ENCODE measurements at places on chromosomes 16 and 17. TPM values are rescaled to one million over a fixed set of nuclear protein-coding genes. Genes with fewer than 3 reads are reported as not detected.
A peak's percentile ranks its signal among the peaks of the same experiment; 100 is the strongest.

DNA sequence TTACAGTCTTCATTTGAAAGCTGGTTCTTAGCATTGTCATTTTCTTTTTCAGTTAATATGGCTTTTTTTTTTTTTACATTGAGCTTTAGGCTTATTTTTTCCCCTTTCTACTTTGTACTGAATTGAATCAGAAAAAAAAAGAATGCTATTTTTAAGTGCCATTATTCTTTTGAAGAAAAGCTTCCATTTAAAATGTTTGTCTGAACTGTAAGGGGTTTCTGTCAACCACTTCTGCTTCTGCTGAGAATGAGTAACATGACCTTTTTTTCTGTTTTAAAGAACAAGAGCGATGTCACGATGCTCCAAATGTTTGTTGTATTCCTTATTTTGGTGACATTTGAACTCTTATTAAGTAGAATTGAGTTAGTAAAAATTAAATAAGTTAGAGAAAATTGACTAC lies 50.0 kb downstream of the MRTFB start:
- no peaks in the 10 kb centered on the region for H3K4me1 ChIP-seq
- no peak overlapping the region for H3K27ac ChIP-seq
- no peaks in the 10 kb centered on the region for H3K27me3 ChIP-seq
- DNase-seq = no peak

GRCh38 chr16:87942680-87943079 lies 6.4 kb upstream of the CA5A start:
- no peak overlapping the region for H3K27ac ChIP-seq
- no peak overlapping the region for H3K4me3 ChIP-seq
- no peak for DNase-seq
- no peaks in the 10 kb centered on the region for H3K27me3 ChIP-seq
- H3K36me3 ChIP-seq = no peaks in the 10 kb centered on the region

- no peak for DNase-seq
- H3K36me3 ChIP-seq = peaks cover 4% of the 10 kb centered on the region
- H3K27me3 ChIP-seq = no peaks in the 10 kb centered on the region
- H3K4me1 ChIP-seq = no peaks in the 10 kb centered on the region
Observed at GRCh38 chr17:14019186-14019956, 49.9 kb upstream of the COX10 start.

- no peak overlapping the region for H3K27ac ChIP-seq
- no peak for DNase-seq
- H3K4me1 ChIP-seq = no peaks in the 10 kb centered on the region
- no peak overlapping the region for H3K4me3 ChIP-seq
- no peaks in the 10 kb centered on the region for H3K27me3 ChIP-seq
Observed at GRCh38 chr16:88673716-88674379, 11.0 kb upstream of the MVD start.

DNA sequence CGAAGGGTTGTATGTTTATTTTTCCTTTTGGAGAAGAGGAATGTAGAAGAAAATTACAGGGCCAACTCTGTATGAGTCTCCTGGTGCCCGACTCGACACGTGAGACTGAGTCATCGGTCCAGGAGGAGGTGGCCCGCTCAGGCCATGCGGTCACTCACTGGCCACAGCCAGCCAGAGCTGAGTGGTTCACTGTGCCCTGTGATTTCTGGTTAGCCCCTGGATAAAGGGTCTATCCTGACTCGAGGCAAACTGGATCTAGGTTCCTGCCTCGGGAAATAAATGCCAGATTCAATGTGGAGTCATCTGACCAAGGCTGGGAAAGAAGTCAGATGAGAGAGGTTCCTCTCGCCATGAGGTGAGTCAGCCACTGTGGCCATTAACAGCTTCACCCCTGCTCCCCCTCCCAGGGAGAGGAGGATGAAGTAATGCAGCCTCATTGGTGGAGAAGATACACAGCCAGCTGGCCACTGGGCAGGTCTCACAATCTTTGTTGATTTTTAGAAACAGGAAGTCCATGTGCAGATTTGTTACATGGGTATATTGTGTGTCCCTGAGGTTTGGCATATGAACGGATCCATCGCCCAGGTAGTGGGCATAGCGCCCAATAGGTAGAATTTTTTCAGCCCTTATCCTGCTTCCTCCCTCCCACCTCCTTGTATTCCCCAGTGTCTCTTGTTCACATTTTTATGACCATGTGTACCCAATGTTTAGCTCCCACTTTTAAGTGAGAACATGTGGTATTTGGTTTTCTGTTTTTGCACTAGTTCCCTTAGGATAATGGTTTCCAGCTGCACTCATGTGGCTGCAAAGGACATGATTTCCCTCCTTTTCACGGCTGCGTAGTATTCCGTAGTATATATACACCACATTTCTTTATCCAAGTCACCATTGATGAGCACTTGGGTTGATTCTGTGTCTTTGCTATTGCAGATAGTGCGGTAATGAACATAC lies 21.7 kb upstream of the USP36 start:
- no peaks in the 10 kb centered on the region for H3K4me1 ChIP-seq
- H3K36me3 ChIP-seq = peaks cover 6% of the 10 kb centered on the region
- H3K27me3 ChIP-seq = no peaks in the 10 kb centered on the region
- H3K27ac ChIP-seq = no peak overlapping the region
- H3K4me3 ChIP-seq = no peak overlapping the region
- DNase-seq = no peak

DNA sequence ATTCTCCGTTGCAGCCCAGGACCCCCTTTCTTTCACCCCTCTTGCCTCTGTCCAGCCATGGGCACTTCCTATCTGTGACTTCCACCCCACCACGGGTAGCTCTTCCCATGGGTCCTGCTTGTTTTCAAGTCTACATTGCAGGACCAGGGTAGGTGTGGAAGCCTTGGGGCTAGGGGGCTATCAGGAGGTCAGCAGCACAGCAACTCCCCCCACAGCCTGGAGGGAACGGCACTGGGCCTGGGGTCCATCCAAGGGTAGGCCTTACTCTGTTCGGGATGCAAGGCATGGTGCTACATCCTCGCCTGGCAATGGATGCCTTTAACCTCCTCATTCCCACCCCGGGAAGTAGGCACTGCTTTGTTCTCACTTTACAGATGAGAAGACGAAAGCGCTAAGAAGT lies 109.3 kb downstream of the IRX5 start:
- no peaks in the 10 kb centered on the region for H3K36me3 ChIP-seq
- no peak overlapping the region for H3K4me3 ChIP-seq

DNA sequence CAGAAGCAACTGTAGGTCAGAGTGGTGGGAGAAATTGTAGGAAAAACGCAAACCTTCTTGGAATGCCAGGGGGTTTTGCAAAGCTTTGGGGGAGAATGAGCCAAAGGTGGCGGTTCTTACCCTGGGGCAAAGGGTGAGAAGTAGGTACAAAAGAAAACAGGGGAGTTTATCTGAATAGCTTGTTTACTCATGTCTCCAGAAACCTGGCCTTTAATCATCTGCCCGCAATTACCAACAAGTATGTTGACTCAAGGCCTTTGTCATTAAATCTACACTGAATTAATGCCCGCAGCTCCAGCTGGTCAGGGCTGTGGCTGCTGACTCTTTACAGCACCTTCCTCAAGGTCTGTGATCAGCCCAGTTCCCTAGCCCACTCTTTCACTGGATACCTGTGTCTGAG lies 320.1 kb downstream of the CBLN1 start:
- no peaks in the 10 kb centered on the region for H3K27me3 ChIP-seq
- no peak overlapping the region for H3K4me3 ChIP-seq
- H3K36me3 ChIP-seq = peaks cover 2% of the 10 kb centered on the region
- no peak overlapping the region for H3K27ac ChIP-seq
- no peaks in the 10 kb centered on the region for H3K4me1 ChIP-seq

DNA sequence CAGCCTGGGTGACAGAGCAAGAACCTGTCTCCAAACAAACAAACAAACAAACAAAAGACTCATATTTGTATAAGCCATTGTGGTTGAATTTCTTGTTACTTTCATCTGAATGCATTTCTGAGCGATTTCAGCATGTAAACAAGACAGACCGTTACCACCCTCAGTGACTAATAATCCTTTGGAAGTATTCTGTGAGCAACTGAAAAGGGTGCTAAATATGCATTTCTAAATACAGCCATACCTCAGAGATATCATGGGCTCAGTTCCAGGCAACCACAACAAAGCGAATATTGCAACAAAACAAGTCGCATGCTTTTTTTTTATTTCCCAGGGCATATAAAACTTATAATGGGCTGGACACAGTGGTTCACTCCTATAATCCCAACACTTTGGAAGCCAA lies 109.0 kb downstream of the USP31 start:
- DNase-seq = no peak
- H3K27me3 ChIP-seq = no peaks in the 10 kb centered on the region
- H3K27ac ChIP-seq = no peak overlapping the region

- H3K4me3 ChIP-seq = no peak overlapping the region
- no peak for DNase-seq
- no peaks in the 10 kb centered on the region for H3K36me3 ChIP-seq
Observed at GRCh38 chr16:82016964-82017363, 5.7 kb upstream of the SDR42E1 start.

- no peaks in the 10 kb centered on the region for H3K36me3 ChIP-seq
- no peak overlapping the region for H3K4me3 ChIP-seq
- H3K27me3 ChIP-seq = no peaks in the 10 kb centered on the region
- H3K4me1 ChIP-seq = no peaks in the 10 kb centered on the region
- peak; percentile 78 for DNase-seq
Observed at GRCh38 chr16:83701494-83701893, 106.3 kb upstream of the HSBP1 start.

- no peak for DNase-seq
- H3K27me3 ChIP-seq = no peaks in the 10 kb centered on the region
- peaks cover 1% of the 10 kb centered on the region for H3K36me3 ChIP-seq
- H3K27ac ChIP-seq = no peak overlapping the region
- H3K4me1 ChIP-seq = no peaks in the 10 kb centered on the region
Observed at GRCh38 chr16:75385507-75386152, 47.7 kb downstream of the CFDP1 start.

- DNase-seq = peak; percentile 33
- no peaks in the 10 kb centered on the region for H3K27me3 ChIP-seq
- H3K27ac ChIP-seq = no peak overlapping the region
- no peak overlapping the region for H3K4me3 ChIP-seq
Observed at GRCh38 chr17:78240012-78240655, 8.7 kb downstream of the TMEM235 start.

DNA sequence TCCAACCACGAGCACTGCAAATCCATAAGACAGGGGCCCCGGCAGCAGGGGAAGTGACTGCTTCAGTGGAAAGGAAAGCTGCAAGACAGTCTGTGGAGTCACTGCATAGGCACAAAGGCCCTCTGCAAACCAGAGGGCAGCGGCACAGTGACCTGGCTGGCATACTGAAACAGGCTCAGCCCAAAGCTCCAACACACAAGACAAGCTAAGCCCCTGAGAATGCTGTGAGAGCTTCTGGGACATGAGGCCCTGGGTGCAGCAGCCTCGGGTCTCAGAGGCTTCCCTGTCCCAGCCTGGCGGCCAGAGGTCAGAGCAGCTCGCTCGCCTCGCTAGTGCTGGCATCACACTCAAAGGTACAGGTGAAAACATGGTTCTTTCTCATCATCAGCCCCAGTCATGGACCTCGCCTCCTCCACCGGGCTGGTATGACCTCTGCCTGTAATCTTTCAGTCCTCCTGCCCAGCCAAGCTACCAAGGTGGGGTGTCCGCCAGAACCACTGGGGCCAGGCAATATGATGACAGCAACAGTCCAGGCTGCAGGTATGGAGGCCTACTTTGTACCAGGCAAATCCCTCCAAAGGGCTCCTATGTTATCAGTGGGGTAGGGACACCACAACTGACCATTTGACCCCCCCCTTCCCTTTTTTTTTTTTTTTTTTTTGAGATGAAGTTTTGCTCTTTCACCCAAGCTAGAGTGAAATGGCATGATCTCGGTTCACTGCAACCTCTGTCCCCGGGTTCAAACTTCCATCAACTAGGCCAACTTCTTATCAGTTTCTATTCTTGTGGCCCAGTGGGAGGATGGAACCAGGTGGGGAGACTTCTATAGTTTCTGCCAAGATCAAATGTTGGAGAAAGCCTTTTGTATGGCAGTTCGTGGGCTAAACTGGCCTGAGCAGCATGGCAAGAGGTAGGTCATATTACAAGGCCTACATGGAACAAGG lies 19.2 kb downstream of the ST3GAL2 start:
- H3K27me3 ChIP-seq = no peaks in the 10 kb centered on the region
- H3K4me1 ChIP-seq = peaks cover 21% of the 10 kb centered on the region
- no peak for DNase-seq

DNA sequence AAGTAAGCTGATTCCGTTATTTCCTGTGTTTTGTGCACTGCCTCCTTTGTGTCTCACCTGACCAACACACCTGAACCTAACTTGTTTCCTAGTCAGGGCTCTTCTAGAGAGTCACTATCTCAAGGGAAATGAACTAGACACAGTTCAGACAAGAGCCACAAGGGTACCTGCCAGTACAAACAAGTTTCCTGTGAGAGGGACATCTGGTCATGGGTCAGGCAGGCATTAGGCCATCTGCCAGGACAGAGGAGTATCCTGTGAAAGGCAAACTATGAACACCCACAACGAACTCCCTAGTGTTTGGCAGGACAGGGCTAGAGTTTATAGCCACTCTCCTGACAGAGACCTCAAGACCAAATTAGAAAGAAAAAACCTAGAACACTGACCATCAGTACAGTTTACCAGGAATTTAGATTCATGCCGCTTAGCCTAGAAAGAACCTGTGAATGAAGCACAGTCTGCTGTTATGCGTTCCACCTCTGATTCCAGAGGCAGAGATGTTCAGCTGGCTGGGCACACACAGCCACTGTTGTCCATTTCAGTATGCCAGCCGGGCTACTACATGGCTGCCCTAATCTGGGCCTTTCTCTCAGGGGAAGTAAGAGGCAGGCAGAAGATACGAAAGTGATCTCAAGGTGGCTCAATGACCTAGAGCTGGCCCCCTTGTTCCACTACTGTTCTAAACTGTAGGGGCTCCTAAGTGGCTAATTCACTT lies 20.7 kb upstream of the GLG1 start:
- H3K4me1 ChIP-seq = no peaks in the 10 kb centered on the region
- H3K27me3 ChIP-seq = no peaks in the 10 kb centered on the region
- peaks cover 99% of the 10 kb centered on the region for H3K36me3 ChIP-seq

DNA sequence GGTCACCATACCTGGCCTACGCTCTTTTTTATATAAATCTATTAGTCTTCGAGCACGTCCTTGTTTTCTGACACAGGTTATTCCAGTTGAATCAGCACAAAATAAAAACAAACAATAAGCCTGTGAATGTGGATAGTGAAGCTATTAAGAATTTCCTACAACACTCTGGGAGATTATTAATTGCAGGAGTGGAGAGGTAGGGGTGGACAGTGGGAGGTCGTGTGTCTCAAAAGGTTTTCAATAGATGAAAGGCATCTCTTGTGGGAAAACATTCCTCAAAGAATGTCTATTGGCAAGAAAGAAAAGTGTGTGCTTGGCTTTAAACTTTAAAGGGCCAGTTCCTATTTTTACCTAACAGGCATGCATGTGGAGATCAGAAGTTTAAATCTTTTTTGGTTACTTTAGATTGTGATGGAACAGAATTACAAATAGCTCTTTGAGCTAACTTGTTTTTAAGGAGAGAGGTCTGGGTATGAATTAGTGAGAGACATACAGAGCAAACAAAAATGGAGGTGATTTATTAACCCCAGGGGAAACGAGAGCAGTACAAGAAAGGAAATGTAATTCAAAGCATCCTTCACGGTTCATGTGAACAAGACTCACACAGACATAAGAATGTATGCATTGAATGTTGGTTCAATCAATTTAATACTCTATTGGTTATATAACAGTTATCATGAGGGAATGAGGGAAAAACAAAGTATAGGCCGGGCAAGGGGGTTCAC lies 9.0 kb downstream of the SMYD4 start:
- H3K4me1 ChIP-seq = no peaks in the 10 kb centered on the region
- peaks cover 41% of the 10 kb centered on the region for H3K36me3 ChIP-seq
- DNase-seq = no peak
- H3K4me3 ChIP-seq = no peak overlapping the region
- H3K27me3 ChIP-seq = no peaks in the 10 kb centered on the region

Gene TRPV3
- 1.2 TPM for total RNA-seq

Gene ITPRIPL2
- 9.1 TPM for total RNA-seq

Gene TMEM235
- total RNA-seq = 0.28 TPM

Gene GAST
- not detected for total RNA-seq

Gene CALB2
- total RNA-seq = 0.97 TPM

Gene CTF1
- total RNA-seq = 0.72 TPM

Gene C16orf92
- not detected for total RNA-seq

Gene CCL2
- 1.4 TPM for total RNA-seq
